CD4-positive, alpha-beta memory T cell (primary cell): ENCODE measurements at places on chromosomes 3 and 15. TPM values are rescaled to one million over a fixed set of nuclear protein-coding genes. Genes with fewer than 3 reads are reported as not detected.

GRCh38 chr3:31996195-31996594, 14.6 kb downstream of the ZNF860 start:
- H3K27me3 ChIP-seq: no peaks in the 10 kb centered on the region
- H3K4me3 ChIP-seq: no peak overlapping the region
- H3K36me3 ChIP-seq: no peaks in the 10 kb centered on the region
- DNase-seq: no peak

DNA sequence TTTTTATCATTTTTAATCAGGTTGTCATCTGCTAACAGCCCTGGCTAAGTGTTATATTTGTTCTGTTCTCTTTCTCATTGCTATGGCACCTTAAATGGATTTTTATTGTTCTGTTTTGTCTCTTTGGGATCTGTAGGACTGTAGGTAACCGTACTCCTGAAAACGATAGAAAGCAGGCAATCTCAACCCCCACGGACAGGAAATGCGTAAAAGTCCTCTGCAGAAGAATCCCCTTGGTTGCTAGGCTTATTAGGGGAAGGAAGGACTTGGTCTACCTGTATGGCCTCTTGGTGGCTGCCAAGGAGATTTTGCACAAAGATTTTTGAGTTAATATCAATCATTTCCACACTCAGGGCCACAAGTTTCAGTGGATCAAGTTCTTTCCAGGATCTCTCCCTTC, 571.9 kb upstream of the ZNF385D start:
- no peak for DNase-seq
- H3K27ac ChIP-seq: no peak overlapping the region
- no peaks in the 10 kb centered on the region for H3K4me1 ChIP-seq
- no peaks in the 10 kb centered on the region for H3K36me3 ChIP-seq

GRCh38 chr3:2595486-2595885, 496.8 kb downstream of the CNTN4 start:
- no peak overlapping the region for H3K27ac ChIP-seq
- H3K27me3 ChIP-seq: no peaks in the 10 kb centered on the region
- H3K36me3 ChIP-seq: no peaks in the 10 kb centered on the region
- no peak for DNase-seq

PCNP gene
- total RNA-seq: 189 TPM

GRCh38 chr3:134077649-134078161, 48.0 kb upstream of the SLCO2A1 start:
- no peak overlapping the region for H3K4me3 ChIP-seq
- no peaks in the 10 kb centered on the region for H3K27me3 ChIP-seq
- H3K27ac ChIP-seq: no peak overlapping the region
- no peaks in the 10 kb centered on the region for H3K4me1 ChIP-seq
- DNase-seq: no peak

GRCh38 chr15:91271565-91272153, 171.6 kb downstream of the SV2B start:
- peak; percentile 55 for DNase-seq
- H3K36me3 ChIP-seq: no peaks in the 10 kb centered on the region
- no peak overlapping the region for H3K4me3 ChIP-seq
- no peaks in the 10 kb centered on the region for H3K4me1 ChIP-seq
- H3K27me3 ChIP-seq: no peaks in the 10 kb centered on the region

GRCh38 chr15:43352693-43353382, 18.0 kb downstream of the ZSCAN29 start:
- H3K27ac ChIP-seq: no peak overlapping the region
- no peaks in the 10 kb centered on the region for H3K27me3 ChIP-seq
- H3K4me3 ChIP-seq: no peak overlapping the region

POTEB3 gene
- total RNA-seq: not detected

- DNase-seq: peak; percentile 27
- no peaks in the 10 kb centered on the region for H3K27me3 ChIP-seq
- H3K27ac ChIP-seq: peak overlapping the region; percentile 87
- H3K36me3 ChIP-seq: no peaks in the 10 kb centered on the region
- peaks cover 79% of the 10 kb centered on the region for H3K4me1 ChIP-seq
- peak overlapping the region; percentile 90 for H3K4me3 ChIP-seq
These were observed 454.6 kb downstream of the FOXP1 start for GRCh38 chr3:71128961-71129360.
